ENCODE measurements at places on chromosomes 4 and X.

DNA sequence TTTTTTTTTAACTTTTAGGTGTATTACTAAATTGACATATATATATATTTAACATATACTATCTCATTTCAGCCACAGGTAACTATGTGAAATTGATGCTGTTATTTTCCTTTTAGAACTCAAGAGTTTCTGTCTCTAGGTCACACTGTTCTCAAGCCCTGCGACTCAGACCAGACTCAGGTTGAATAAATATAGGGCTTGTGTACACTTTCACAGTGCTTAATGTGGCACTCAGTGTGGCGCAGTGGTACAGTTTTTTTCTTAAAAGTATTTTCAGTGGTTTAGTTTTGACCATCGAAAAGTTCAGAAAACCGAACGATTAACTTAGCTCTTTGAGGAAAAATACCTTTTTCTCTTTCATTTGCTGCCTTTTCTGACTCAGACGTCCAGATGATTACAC is 24.7 kb downstream of the PACRGL start:
- no peak for ATAC-seq

DNA sequence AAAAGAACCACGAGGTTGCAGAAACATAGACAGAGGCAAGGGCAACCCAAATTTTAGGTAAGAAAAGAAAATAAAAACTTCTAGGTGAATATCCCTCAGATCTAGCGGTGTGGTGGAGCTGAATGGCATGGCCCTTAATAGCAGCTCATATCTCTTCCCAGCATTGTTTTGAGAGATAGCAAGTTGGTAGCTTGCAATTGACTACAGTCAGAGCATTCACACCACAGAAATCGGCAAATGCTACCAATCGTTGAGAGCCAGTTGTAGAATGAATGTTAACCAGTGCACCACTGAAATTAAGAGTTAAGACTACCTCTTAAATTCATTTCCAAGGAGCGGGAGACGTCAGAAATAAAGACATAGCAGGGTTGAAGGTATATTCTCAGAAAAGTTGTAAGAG is 184.0 kb upstream of the KIT start:
- no peak for ATAC-seq

GRCh38 chrX:15915959-15916703 is 61.5 kb upstream of the AP1S2 start:
- ATAC-seq, result no peak

- peak; percentile 1 for ATAC-seq
Observed at GRCh38 chr4:472881-473569, 25.9 kb downstream of the ZNF721 start.

- peak; percentile 58 for ATAC-seq
Observed at GRCh38 chr4:42371305-42372252, 25.7 kb upstream of the SHISA3 start.

- no peak for ATAC-seq
Observed at GRCh38 chr4:57098941-57099340, 11.2 kb downstream of the IGFBP7 start.

- no peak for ATAC-seq
Observed at GRCh38 chr4:165866019-165866650, 6.9 kb upstream of the TLL1 start.

- no peak for ATAC-seq
Observed at GRCh38 chr4:102321260-102321995, 23.9 kb downstream of the SLC39A8 start.

GRCh38 chr4:69092980-69093568 is 3.2 kb upstream of the UGT2B7 start:
- ATAC-seq, result no peak

- ATAC-seq, result no peak
Observed at GRCh38 chr4:148126825-148127224, 315.4 kb downstream of the NR3C2 start.

DNA sequence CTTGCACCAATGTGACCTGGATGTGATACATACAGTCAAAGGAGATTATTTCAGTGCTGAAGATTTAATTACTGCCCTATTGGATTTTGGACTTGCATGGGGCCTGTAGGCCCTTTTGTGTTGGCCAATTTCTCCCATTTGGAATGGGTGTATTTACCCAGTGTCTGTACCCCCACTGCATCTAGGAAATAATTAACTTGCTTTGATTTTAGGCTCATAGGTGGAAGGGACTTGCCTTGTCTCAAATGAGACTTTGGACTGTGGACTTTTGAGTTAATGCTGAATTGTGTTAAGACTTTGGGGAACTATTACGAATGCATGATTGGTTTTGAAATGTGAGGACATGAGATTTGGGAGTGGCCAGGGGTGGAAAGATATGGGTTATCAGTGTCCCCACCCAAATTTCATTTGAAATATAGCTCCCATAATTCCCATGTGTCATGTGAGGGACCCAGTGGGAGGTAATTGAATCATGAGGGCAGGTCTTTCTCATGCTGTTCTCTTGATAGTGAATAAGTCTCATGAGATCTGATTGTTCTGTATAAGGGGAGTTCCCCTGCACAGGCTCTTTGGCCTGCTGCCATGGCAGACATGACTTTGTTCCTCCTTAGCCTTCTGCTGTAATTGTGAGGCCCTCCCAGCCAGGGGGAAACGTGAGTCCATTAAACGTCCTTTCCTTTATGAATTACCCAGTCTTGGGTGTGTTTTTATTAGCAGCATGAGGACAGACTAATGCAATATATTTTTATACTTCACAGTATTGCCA is 362.2 kb upstream of the SPANXN4 start:
- ATAC-seq, result no peak

Measured in motor neuron (in vitro differentiated cells).